Renal pelvis (tissue), 12 donors: ENCODE measurements at places on chromosomes 1 and 21. TPM values are rescaled to one million over a fixed set of nuclear protein-coding genes. Genes with fewer than 3 reads are reported as not detected.

The OVAAL gene
- not detected for polyA plus RNA-seq

The GUCA2A gene
- not detected for polyA plus RNA-seq

The PRELP gene
- polyA plus RNA-seq: 3.9 TPM

The THEMIS2 gene
- 4.4 TPM for polyA plus RNA-seq

The KRTAP19-1 gene
- polyA plus RNA-seq: not detected

The CFHR4 gene
- polyA plus RNA-seq: not detected

The UQCRH gene
- 381 TPM for polyA plus RNA-seq

- peak; percentile 24 for DNase-seq
Observed at GRCh38 chr1:67646145-67647035, 38.6 kb upstream of the GADD45A start.

- no peak for DNase-seq
Observed at GRCh38 chr1:186799689-186800054, 29.1 kb upstream of the PLA2G4A start.

GRCh38 chr1:47938520-47938919, 58.7 kb downstream of the TRABD2B start:
- DNase-seq: no peak

DNA sequence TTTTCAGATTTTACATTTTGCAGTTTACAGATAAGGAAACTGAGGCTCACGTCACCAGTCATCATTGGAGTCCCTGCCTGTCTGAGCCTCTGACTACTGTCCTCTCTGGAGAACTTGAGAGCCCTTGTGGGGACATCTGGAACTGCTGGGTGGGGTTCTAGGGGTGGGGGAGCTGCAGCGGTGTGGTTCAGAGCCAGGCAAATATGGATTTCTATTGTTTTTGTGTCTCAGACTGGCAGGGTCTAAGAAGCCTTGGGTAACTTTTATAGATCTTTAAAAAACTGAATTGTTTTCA, 46.9 kb downstream of the IER5 start:
- DNase-seq: no peak

DNA sequence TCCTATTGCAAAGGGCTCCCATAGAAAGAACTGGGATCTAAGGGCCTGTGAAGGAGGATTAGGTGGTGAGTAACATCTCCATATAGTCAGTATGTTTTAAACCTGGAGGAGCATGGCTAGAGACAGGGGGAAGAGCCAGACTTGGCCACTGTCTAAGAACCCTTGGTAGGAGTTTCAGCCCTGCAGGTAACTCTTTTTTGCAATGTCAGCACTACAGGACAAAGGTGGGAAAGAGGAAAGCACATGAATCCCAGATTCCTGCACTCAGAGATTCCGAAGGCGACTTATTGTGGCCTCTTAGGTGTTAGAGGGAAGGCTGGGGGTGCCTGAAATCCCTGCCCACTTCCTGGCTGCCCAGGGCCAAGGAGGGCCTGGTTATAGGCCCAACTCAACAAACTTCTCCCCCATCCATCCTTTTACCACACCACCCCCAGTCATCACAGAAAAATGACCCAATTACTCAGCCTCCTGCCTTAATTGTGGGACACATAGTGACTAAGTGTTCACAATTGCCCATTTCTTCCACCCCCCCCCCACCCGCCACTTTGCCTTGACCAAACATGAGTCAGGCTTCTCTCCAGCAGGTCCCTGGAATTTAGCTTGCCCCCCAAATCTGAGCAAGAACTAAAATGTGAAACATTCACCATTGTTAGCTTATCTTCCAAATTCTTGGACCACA, 1.9 kb upstream of the NTNG1 start:
- no peak for DNase-seq

- DNase-seq: no peak
Observed at GRCh38 chr1:241808265-241808664, 39.7 kb upstream of the EXO1 start.

- no peak for DNase-seq
Observed at GRCh38 chr1:25246600-25247023, 642 bp downstream of the RSRP1 start.

DNA sequence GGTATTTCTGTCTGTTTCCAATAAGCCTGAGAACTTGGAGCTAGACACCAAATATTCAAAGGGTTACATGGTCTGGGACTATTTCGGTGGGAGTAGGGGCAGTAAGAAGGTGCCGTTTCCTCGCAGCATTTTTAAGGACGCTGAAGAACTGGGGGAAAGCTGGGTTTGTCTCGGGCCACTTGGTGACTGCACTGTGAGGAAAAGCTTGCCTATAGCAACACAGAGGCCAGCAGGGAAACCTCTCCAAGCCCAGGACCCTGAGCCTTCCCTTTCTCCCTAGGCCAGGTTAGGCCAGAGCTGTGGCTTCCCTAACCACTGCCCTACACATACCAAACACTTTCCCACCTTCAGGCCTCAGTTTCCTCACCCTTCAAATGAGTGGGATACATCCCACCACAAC, 3.3 kb downstream of the GLIS1 start:
- DNase-seq: no peak

- DNase-seq: no peak
Observed at GRCh38 chr21:29676395-29676794, 263.4 kb downstream of the GRIK1 start.

GRCh38 chr1:234656944-234657654, 47.1 kb upstream of the IRF2BP2 start:
- peak; percentile 30 for DNase-seq

DNA sequence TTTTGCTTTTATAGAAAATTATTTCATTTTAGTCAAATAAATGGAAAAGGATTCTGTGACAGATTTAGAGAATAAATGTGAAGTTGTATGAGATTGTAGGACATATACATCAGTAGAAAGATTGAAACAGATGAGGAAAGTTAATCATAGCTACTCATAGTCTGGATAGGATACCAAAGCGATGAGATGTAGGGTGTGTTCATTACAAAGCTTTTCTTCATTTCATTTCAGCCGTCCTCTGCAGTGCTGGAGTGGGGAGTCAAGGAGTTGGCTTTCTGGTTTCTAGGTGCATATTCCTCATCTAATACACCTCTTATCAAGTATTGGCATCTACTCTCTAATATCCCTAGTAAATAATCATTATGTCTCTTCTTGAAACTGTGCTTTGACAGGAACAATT, 149.5 kb upstream of the NEGR1 start:
- no peak for DNase-seq

DNA sequence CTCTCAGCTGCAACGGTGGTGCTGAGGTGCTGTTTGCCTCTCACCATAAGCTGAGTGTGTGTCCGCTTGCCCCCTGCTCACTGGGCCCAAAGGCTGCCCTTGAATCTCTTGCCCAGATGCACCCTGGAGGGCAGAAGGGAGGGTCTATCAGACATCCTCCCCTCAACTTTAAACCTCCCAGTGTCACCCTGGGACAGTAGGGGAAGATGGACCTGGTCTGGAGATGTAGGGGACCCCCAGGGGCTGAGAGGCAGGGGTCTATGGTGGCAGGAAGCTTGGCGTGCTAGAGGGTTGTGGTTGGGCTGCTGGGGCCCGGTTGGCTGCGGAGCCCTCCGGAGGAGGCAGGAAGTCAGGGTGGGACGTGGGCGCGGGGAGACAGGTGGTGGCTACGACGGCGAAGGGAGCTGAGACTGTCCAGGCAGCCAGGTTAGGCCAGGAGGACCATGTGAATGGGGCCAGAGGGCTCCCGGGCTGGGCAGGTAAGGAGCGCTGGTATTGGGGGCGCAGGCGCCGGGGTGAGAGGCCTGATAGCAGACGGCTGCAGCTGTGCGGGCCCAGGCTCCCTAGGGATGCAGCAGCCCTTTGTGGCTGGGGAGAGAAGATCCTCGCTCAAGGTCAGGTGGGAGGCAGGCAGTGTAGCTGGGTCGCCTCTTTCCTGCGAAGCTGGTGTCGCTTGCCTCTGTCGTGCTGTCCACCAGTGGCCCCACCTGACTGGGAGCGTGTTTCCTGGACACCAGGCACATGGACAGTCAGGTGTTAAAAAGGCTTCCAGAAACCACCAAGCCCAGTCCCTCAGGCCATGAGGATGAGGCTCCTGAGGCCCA, at the start of gene LCK:
Gene LCK, plus strand, starts transcription at position 373 of the 824 bp plus-strand sequence. CDS start 23,065 bp downstream, outside the sequence.
- DNase-seq: no peak

- DNase-seq: peak; percentile 75
Observed at GRCh38 chr21:40841524-40842196, 5.3 kb downstream of the DSCAM start.

- DNase-seq: no peak
Observed at GRCh38 chr1:2050793-2051682, 827 bp downstream of the PRKCZ start.

GRCh38 chr1:107365527-107366240, 224.8 kb downstream of the NTNG1 start:
- DNase-seq: no peak

DNA sequence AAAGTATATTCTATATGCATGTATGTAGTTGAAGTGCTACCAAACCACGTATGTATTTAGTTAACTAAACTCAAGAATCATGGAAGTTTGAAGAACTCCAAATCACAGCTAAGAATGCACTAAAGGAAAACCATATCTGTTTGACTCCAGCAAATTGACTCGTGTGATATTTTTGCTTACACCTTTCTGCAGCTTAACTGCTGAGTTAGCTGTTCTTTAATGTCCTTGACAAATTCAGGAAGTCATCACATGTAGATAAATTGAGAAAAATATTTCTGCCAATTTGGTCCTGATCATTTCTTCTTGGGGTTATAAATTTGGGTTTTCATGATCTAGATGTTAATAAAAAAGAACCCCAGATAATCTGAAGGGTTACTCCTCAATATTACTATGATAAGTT, 83.0 kb downstream of the NFIA start:
- DNase-seq: no peak

DNA sequence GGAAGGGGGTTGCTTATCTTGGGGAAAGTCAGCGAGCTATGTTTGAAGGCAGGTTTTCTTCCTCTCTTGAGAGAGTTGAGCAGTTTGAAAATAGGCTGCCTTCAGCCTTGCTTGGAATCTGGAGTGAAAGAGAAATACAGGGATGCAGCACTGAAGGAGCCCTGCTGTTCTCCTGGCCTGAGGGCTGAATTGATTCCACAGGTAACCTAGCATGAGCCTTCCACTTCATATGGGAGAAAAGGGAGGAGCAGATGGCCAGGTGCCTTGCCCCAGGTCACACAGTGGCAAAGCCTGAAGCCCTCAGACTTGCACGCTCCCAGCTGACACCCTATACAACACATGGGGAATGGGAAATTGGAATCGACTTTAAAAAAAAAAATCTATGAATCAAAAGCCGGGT, 88.0 kb upstream of the WLS start:
- no peak for DNase-seq

- no peak for DNase-seq
Observed at GRCh38 chr1:234437423-234438171, 41.4 kb downstream of the TARBP1 start.
